GM19239 (cell line): ENCODE measurements at places on chromosomes 6 and 20.

DNA sequence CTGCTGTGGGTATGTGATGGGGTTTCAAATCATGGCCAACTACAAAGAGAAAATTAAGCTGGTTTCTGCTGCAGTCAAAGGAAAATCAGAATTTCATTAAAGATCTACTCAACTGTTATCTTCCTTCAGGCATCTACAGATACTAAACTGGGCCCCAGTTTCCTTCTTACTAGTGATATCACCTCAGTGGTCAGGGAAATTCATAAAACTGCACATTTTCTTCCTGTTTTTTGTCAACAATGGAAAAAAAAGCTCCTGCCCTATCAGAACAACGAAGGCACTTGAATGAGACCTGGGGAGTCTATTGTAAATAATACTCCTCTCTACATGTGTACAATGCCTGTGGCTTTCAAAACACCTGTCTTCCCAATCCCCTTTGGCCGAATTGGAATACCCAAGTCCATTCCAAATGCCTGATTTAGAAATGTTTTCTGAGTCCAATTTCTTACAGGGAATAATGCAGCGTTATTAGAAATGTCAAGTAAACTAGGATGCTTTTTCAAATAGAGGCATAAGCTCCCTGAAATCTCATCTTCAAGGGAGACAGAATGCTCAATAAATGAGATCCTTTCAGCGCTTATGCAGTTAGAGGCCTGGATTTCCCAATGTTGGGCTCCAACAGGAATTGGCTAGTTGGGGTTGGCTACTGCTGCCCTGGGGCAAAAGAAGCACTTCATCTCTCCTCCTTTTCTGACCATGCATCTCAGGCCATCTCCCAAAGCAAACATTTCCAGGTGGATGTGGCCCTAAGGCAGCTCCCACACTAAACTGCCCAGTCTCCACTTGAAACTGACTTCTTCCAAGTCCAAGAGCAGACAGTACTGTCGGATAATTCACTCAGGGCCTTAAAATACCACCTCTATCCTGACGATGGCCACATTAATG, 143.3 kb downstream of the NFATC2 start:
- no peak for DNase-seq

DNA sequence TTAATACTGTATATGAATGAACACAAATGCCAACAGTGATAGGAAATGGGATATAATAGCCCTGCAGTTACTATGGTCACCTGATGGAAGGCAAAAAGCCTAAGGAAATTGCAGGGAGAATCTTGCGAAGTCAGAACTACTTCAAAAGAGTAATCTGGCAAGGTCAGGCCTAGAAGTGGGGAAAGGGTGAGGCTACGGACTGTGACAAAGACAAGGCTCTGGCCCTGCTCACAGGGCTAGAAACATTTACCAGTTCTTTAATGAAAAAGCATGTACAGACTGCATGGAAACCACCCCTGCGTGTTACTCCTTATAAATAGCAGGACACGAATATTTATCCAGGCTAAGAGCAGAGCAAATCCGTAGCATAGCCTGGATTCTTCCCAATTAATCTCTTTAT, 52.5 kb upstream of the HECA start:
- no peak for DNase-seq

GRCh38 chr6:83462524-83462923, 31.7 kb upstream of the ME1 start:
- DNase-seq: no peak

DNA sequence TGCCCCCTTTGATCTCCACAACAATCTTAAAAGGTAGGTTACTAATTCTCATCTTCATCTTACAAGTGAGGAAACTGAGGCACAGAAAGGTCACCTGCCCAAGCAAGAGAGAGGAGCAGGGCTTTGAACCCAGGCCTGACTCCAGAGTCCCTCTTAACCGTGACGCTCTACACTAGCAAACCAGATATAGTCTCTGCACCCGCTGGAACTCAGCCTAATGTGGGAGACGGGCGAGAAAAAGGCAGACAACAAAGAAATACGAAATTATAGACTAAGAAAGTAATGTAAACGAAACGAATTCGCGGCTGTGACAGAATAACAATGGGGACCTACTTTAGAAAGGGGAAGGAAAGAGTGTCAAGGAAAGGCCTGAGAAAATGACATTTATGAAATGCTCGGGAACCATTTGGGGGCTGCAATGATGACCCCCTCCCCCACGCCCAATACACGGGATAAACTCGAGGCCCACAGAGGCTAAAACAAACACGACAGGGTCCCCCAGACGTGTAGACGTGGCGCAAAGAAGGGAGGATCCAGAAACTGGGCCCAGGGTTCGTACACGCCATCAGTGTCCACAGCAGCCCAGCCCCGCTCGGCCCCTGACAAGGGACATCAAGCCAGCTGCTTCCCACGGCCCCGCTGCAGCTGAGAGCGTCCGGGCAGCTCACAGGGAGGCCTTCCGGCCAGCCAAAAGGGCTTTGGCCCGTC, 637 bp downstream of the TRPC4AP start:
- DNase-seq: no peak

DNA sequence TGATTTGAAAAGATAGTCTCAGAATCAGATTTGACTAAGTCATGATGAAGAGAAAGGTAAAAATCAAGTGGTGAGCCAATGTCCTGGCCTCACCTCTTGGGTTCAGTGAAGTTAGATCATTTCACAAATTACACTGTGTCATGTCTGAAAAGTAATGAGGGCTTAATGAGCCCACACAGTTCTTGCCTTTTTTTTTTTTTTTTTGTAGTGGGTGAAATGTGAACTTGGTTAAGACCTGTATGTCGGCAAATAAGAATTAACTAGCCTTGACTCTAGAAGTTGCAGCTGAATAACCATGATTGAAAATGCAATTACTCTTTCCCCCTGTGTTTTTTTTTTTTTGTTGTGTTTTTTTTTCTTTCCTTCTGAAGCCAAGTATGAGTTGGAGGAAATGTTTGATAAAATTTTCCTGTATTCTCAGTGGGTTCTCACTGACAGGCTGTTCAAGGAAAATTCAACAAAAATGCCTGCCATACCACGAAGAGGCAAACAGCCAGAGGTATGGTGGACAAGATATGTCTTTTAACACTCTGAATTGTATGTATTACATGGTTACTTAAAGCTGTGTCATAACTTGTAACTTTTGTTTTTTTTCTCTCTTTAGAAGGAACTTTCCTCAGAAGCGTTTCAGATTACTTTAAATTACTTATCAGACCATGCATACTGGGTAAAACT, 135.2 kb upstream of the MLIP start:
- no peak for DNase-seq

DNA sequence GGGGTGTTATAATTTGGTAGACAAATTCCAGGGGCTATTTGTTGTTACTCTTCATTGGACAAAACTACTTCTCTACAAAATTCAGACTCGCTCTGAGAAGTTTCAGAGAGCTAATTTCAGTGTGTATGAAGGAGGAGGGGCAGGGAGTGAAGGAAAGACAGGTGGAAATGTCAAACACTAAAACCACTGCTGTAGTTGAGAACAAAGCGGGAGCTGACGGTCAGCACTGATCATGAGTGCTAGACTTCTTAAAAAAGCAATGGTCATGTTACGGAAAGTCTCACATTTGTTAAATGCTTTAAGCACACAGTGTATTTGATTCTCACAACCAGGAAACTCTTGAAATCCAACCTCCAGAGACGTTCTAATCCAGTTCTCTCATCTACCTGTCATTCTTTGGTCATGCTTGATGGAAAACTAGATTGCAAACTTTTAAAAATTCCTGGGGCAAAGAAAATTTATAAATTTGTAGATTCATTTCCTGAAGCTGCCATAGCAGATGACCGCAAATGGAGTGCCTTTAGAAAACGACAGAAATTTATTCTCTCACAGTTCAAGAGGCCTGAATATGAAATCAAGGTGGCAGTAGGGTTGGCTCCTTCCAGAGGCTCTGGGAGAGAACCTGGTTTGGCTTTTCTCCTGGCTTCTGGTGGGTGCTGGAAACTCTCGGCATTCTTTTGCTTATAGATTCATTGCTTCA, 100.7 kb upstream of the CARMIL1 start:
- DNase-seq: no peak

GRCh38 chr20:9280666-9281065, 211.8 kb downstream of the PLCB4 start:
- DNase-seq: no peak

GRCh38 chr6:130115036-130115435, 96.7 kb downstream of the L3MBTL3 start:
- DNase-seq: peak; percentile 29

DNA sequence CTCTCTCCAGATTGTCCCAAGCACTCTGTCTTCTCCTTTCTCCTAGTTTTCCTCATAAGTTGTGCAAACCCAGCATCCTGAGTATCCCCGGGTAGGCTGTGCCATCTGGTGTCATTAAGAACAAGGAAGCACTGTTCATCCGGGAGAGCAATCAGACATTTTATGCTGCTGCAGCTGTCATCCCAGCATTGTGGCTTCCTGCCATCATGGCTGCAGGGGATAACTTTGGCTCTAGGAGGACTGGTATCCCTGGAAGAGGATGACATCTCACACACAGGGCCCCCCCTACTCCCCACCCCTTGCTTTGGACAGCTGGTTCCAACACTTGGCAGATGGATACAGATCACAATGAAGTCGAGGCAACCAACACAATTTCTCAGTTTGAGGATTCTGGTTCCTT, 1195.1 kb upstream of the MAP3K7 start:
- DNase-seq: no peak

GRCh38 chr6:80425089-80425823, 318.8 kb downstream of the BCKDHB start:
- no peak for DNase-seq

- DNase-seq: peak; percentile 75
These were observed 659 bp downstream of the TAF4 start for GRCh38 chr20:62064770-62065673.

GRCh38 chr6:134676307-134677281, 273.3 kb downstream of the ALDH8A1 start:
- no peak for DNase-seq
